ENCODE measurements at places on chromosomes 12 and 14.

- DNase-seq, result no peak
Measured at GRCh38 chr14:30330445-30330844, 228.5 kb upstream of the G2E3 start.

- DNase-seq, result no peak
Measured at GRCh38 chr12:94721173-94721572, 70.8 kb upstream of the TMCC3 start.

DNA sequence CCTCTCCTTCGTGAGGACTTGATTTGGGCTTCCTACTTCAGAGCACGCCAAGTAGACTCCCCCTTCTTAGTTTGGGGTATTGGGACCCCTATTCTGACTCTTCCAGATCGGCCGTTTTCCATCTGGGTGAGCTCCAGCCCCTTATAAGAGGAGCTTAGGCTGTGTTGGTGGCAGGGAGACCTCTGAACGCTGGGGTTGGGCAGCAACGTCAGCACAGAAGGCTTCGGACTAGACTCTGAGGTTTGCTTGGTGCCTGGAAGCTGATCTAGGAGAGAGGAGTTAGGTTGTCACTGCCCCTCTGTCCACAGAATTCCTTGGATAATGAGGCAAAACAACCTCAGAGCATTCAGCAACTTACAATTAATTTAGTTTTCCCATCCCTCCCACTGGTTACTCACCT lies 99.2 kb upstream of the RTL1 start:
- DNase-seq, result no peak

DNA sequence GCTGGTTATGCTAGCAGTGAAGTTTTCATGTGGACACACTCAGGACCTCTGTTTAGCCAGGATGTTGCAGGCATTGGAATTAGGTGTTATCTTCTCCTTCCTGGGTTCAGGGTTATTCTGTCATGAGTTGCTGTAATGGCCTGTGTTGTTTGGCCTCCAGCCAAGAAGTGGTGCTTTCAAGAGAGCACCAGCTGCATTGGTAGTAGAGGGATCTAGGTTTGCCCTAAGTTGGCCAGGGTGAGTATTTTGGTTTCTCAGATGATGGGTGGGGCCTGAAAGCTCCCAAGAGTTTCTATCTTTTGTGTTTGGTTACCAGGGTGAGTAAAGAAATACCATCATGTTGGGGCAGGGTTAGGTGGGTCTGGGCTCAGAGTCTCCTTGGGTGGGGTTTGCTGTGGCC lies 2.7 kb upstream of the GZMH start:
- DNase-seq, result no peak

GRCh38 chr14:64880221-64881121 lies 764 bp upstream of the SPTB start:
- peak; percentile 27 for DNase-seq

GRCh38 chr14:53955671-53956426 lies 776 bp downstream of the BMP4 start:
- no peak for DNase-seq

- no peak for DNase-seq
Measured at GRCh38 chr12:14873440-14874185, 12.0 kb downstream of the MGP start.

- DNase-seq, result peak; percentile 84
Measured at GRCh38 chr12:26126340-26127284, 1.8 kb upstream of the BHLHE41 start.

- no peak for DNase-seq
Measured at GRCh38 chr14:78982551-78982950, 812.4 kb downstream of the NRXN3 start.

DNA sequence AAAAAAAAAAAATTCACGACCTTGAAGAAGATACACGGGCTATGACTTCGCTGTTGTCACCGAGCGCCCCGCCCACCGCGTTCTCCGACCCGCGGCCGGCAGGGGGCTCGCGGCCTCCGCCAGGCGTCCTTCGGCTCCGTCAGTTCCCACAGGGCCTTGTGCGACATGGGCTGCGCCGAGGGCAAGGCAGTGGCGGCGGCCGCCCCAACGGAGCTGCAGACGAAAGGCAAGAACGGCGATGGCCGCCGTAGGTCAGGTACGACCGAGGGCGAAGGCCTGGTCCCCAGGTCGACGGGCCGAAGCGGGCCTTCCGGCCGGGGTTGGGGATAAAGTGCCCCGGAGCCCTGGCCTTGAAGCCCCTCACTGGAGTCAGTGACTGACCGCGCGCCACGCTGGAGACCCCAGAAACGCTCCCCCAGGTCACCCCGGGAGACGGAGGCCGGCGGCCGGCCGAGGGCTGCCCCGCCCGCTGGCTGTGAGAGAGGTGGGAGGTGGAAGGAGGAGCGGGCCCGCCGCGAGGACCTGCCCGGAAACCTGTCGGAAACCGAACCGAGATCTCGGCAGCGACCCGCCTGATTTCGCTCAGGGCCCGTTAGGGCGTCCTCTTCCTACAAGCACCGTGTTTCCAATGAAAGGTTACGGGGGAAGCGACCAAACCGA lies at the start of gene TXNRD1:
TXNRD1 (plus strand) TSS at position 142 of the 660 bp plus-strand sequence; CDS start at position 166, 24 bp downstream.
- DNase-seq, result peak; percentile 48

DNA sequence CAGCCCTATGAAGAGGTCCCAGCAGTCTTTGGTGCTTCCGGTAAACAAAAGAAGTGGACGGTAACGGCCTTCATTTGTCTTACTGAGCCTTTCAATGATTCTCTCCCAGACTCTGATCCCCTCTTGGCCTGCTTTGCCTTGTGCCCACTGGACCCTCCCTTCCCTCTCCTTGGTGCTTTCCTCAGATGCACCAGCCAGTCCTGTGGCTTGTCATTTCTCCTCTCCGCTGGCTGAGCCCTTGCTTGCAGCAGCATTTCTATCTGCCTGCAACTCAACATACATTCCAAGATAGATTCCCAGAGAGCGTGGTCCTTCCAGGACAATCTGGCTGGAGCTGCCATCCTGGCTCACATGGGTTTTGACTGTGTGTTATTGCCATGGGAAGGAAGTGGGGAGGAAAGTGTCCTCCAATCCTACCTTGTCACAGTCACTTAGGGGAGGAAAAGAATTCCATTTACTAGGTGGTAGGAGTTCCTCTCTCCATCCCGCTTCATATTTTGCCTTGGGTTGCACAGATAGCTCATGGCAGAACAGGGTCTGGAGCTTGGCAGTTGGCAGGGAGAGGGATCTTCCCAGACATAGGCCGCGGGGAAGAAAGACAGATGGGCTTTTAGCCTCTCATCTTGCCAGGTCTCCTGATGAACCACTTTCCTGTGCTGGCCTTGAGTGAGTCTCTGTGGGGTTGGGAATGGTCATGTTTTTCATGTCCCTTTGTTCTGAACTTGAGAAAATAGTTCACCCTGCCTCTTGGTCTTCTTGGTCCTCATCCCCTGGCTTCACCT lies 92.8 kb upstream of the KCNA1 start:
- no peak for DNase-seq

- no peak for DNase-seq
Measured at GRCh38 chr14:34049790-34050189, 98.9 kb upstream of the EGLN3 start.

- DNase-seq, result no peak
Measured at GRCh38 chr14:77344377-77344996, 23.7 kb downstream of the GSTZ1 start.

DNA sequence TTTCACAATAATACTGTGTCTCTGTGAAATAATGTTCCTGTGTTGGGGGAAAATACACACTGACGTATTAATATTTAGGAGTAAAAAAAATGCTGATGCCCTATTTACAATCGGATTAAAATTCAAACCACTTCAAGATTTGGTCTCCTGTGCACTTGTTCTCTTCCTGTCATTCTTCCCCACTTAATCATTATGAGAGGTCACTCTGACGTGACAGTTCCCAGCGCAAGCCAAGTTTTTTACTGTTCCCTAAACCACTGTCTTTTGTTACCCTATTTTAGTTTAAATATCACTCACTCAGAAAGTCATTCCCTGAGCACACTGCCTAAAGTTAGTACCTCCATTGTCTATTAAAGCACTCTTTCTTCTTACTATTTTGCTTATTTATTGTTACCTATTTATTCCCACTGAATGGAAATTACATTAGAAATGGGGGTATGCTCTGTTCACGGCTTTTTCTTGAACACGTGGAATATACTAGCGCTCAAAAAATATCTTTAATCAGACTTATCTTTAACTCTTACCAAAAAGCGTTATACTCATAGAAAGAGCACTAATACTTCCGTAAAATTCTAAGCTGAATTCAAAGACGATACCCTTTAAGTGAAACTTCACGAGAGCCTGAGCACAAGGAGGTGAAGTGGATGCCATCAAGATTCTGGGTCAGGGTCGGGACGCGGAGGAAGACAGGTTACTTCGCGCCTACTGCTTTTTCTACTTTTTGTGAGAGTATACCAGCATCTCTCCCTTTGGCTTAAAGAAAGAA lies 670 bp upstream of the PSMA3 start:
- peak; percentile 41 for DNase-seq

Data from midbrain (tissue), 1 donor.